GM23338 (cell line): ENCODE measurements at places on chromosomes 16 and 17. TPM values are rescaled to one million over a fixed set of nuclear protein-coding genes. Genes with fewer than 3 reads are reported as not detected.

GRCh38 chr16:85650135-85650843 lies 37.2 kb downstream of the GSE1 start:
- no peak for DNase-seq

- DNase-seq, result no peak
Observed at GRCh38 chr17:14575471-14575953, 274.6 kb downstream of the HS3ST3B1 start.

DNA sequence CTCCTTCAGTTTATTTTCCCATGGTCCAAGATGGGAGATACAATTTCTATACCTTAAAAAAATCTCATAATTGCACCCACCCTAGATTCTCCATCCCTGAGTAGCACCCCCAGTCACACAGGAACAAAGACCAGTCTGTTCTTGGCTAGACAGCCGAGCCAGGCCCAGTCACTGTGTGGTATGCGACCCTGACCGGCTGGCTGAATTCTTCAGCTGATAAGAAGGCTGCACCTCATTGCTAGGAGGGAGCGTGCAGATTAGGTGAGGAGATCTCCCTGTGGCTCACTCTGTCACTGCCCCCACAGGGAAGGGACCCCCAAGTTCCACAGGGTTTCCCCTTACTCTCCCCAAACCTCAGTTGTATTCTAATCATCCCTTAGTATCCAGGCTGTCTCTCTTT lies 138.7 kb downstream of the SALL1 start:
- no peak for DNase-seq

Gene KRTAP16-1
- polyA plus RNA-seq, result not detected in 2 replicates

GRCh38 chr16:77043076-77043475 lies 147.9 kb upstream of the MON1B start:
- peak; percentile 53 for DNase-seq

Gene DPEP3
- 8.8 and 11.1 TPM in 2 replicates for polyA plus RNA-seq

DNA sequence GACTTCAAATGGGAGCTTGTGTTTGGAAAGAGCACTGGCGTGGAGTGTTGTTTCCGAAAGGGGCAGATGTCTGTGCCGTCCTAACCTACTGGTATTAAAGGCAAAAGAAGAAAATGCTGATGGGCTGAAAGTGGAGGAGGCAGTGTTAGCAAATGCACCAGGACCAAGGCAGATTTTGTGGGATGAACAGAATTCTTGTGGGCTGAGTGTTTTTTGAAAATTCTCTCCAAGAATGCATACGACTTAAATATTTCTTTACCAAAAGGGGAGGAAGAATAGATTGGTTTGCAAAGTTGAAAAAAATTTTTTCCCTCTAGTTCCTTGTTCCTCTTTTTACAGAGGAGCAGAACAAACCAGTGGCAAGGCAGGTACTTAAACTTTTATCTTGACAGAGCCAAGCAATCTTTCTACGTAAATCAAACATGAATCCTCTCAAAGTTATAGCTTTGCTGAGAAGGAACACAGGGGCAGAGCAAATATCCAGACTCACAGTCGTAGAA lies 16.8 kb downstream of the MARCHF10 start:
- no peak for DNase-seq

Gene CPHXL
- not detected in 2 replicates for polyA plus RNA-seq

DNA sequence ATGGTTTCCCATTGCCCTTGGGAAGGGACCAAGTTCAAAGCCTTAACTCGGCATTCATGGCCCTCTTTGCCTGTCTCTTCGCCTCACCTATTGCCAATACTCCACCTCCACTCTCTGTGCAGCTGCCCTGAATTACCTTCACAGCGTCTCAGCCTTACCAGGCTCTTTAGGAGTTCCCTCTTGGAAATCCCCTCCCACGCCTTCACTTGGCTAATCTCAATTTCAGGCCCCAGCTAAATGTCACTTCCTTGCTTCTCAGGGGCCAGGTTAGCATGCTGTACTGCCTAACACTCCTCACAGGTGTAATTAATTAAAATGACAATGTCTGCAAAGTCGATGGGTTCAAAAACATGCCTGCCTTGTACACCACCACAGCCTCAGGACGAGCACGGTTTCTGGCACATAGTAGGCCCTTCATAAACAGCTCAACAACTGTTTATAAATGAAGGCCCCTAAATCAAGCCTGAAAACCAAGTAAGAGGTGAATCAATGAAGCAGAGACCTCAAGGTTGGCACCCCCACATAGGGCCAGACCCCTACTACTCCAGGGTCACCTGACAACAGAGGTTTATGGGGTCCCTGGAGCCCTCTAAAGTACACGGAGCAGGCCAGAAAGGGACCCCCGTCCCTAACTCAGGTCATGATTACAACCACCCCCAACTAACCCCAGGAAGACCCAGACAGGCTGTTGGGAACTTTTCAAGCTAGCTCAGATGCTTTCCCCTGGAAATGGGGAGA lies 11.2 kb upstream of the EEF2K start:
- no peak for DNase-seq

Gene PIPOX
- polyA plus RNA-seq, result 22.2 and 22.6 TPM in 2 replicates

DNA sequence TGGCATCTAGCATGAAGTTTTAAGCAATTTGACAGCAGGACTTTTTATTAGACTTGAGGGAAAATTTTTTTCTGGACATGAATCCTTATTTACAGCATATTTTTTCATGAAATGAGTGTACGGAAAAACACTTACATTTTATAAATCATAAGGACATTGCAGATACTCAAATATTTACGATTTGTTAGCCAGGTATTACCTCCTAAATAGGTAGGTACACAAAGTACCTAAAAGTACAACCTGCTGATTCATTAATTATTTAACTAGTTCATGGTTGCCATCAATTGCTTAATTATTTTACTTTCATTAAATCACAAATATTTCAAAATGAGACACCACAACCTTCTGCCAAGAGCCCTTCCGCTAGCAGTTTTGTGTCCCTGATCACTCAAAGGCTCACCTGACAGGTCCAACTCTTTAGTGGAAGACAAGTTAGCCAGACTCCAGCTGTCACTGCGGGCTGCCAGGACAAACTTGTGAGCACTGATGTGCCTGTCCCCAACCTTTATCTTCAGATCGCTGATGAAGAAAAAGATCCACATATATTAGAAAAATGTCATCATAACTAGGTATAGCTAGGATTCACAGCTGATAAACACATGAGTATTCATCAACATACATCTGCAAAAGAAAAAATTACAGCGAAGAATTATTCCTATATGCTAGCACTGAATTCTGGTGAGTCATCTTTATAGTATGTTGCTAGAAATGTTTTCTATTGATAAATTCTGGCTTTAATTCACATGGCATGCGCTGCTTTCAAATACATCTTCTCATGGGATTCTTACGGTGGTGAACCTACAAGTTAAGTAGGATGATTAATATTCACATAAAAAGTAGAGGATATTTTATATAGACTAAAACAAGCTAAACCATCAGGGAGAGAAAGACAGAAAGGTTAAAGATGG lies 28.2 kb downstream of the ANKFY1 start:
- DNase-seq, result no peak

- DNase-seq, result peak; percentile 73
Observed at GRCh38 chr17:21214777-21215541, 998 bp upstream of the TMEM11 start.

Gene MRPL38
- polyA plus RNA-seq, result 86.7 and 90.0 TPM in 2 replicates

DNA sequence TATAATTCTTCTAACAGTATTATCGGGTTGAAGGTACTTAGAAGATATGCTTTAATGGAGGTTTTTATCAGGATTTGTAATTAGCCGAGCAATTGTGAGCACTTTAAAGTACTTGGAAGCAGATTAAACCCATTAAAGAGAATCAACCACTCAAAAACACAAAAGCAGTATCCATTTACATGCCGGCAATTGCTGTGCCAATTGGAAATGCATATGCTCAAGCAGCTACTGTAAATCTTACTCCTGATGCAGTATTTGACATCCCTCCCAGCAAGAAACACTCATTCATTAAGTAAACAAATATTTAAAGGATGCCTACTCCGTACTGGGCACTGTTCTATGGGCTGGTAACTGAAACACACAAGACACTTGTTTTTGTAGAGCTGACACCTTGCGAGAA lies 11.4 kb upstream of the CCL1 start:
- no peak for DNase-seq

GRCh38 chr17:49403514-49404289 lies 11.0 kb downstream of the PHB1 start:
- no peak for DNase-seq

Gene PEMT
- 55.2 and 62.7 TPM in 2 replicates for polyA plus RNA-seq

GRCh38 chr17:77781536-77781935 lies 177.0 kb upstream of the TNRC6C start:
- DNase-seq, result peak; percentile 47

GRCh38 chr17:32769846-32770245 lies 107.1 kb downstream of the MYO1D start:
- peak; percentile 46 for DNase-seq

- DNase-seq, result peak; percentile 81
Observed at GRCh38 chr17:5249615-5250014, 15.0 kb upstream of the SCIMP start.

GRCh38 chr16:11392041-11392581 lies 46.9 kb downstream of the RMI2 start:
- DNase-seq, result no peak

- no peak for DNase-seq
Observed at GRCh38 chr17:62950067-62950466, 16.0 kb upstream of the TANC2 start.

- peak; percentile 52 for DNase-seq
Observed at GRCh38 chr16:1378804-1379303, 27.1 kb downstream of the GNPTG start.

DNA sequence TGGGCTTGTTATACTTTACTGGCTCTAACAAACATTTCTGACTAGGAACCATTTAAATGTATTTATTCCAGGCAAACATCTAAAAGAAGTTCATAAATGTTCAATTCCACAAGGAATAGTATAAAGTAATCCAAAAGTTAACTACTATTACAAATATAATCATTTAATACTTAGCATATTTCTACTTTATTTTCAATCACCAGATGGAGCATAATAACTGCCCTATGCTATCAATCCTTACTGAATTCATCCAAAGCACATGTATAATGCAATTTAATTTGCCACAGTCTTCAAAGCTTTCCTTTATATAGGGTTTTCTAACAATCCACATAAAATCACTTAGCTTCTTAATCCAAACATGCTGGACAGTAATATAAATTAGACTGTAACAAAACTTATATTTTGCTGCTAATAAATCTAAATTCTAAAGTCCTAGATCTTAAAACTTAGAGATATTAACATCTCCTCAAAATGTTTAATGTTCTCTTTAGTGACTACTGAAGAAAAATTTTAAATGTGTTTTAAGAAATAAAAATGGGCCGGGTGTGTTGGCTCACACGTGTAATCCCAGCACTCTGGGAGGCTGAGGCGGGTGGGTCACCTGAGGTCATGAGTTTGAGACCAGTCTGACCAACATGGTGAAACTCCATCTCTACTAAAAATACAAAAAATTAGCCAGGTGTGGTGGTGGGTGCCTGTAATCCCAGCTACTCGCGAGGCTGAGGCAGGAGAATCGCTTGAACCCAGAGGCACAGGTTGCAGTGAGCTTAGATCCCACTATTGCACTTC lies 5.9 kb downstream of the MEIOB start:
- DNase-seq, result no peak

DNA sequence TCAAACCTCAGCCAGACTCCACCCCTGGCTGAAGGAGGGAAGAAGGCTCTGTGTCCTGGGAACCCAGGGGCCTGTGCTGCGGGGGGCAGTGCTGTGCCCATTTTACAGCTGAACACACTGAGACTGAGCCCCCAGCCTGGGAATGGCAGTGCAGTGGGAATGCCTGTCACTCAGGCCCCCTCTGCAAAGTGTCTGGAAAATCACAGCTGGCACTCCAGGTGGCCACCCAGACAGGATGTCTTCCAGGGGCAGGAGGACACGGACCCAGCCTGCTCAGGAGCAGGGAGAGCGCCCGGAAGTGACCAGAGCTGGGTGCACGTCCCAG lies 32.6 kb downstream of the ZNF469 start:
- DNase-seq, result no peak

Gene TBKBP1
- polyA plus RNA-seq, result 2.2 and 2.5 TPM in 2 replicates

DNA sequence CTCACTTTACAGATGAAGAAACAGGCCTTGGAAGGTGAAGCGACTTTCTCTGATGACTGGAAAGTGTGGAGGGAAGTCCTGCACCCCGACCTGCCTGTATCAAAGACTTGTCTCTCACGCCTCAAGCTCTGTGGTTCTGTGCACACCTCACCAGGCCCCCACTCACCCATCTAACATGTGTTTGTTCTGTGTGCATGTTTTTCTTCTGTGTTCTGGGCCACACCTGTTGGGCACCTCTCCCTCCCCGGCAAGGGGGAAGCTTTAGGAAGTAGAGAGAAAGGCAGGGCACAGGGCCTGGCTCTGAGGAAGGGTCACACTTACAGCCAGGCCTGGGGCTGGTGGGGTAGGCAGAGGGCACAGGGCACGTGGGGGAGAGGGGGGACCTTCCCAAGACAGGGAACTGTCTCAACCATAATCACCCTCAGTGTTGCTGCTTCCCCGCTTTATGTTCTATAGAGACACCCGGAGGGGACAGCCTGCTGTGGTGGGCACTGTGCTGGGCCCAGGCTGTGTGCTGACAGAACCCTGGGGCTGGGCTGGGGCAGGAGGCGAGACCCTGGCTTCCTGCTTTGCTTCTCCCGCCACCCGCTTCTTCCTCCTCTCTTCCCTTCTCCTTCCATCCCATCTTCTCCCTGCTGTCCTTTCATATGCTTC lies 7.3 kb downstream of the RPRML start:
- no peak for DNase-seq

DNA sequence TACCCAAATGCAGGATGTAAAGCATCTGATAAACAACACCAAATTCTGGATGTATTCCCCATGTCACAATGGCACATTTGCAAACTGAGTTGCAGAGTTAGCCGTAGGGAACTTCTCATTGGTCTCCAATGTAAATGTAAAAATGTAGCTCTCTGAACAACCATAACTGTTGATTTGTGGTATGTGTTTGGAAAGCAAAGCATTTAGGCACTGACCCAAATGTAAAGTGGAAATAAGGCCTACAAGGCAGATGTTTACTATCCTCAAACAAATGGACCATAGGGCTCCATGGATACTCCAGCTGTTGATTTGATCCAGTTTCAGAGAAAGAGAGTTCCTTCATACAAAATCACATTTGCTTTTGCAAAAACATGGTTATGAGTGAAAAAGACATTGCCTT lies 223.0 kb upstream of the ELAC2 start:
- DNase-seq, result no peak

GRCh38 chr17:79796444-79796762 lies 474 bp downstream of the CBX8 start:
- no peak for DNase-seq

Gene DNAH2
- polyA plus RNA-seq, result not detected in 2 replicates
